Smooth muscle cell of the brain vasculature (primary cell): ENCODE measurements at places on chromosomes 3 and 15.

- no peak for DNase-seq
These were observed 88.0 kb downstream of the HMG20A start for GRCh38 chr15:77508541-77509243.

DNA sequence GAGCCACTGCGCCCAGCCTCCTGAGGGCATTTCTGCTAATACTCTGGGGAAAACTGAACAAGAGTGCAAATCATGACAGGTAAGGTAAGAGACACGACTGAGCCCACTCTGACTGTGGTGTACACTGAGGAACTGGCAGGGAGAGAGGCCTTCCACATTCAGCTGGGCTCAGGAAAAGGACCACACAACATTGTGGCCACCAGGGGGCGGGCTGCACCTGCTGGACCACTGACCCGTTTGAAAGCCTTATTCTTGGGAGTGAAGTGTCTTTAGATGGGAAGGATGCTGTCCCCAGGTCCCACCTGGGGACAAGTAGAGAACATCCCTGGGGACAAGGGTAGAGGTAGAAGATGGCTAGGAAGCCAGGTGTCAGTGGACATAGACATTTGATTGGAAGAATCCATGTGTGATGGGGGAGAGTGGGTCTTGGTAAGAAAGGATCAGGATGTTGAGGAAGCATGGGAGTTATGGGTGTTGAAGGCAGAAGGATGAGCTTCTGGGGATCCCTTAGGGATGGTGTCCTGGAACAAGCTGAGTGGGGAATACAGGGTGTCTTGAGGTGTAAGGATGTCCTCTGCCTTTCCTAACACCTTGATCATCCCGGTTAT is 6.2 kb upstream of the CTDSPL start:
- DNase-seq: peak; percentile 45

GRCh38 chr3:150165396-150166094 is 194.8 kb upstream of the PFN2 start:
- no peak for DNase-seq

- no peak for DNase-seq
These were observed 776.7 kb downstream of the PLOD2 start for GRCh38 chr3:145384307-145384706.

GRCh38 chr15:70633991-70634390 is 129.4 kb downstream of the UACA start:
- DNase-seq: no peak

DNA sequence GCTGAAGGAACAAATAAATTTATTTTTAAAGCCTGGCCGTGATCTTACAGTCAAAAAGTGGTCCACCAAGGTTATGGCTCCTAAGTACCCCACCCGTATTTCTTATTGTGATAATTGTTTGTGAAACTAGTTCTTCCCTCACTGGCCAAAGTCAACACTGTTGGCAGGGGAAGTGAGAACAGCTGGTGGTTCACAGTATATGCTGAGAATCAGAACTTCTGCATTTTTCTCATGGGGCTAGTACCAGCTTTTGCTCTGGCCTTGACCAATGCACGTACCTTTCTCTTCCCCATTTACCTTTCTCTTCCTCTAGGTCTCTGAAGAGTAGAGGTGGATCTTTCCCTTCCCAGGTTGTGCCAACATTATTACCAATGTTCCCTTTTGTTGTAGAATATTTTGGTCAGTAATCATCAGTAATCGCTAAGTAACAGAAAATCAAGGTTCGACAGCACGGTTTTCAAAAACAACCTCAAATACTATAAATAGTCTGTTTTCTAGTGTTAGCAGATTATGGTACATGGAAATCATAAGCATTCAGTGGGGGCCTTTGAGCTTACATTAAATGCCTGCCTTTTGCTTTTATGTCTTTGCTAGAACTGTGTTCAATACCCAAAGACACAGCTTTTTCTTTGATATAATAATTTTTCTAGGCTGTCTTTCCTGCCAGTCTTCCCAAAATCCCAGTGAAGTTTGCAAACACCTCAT is 268.0 kb downstream of the LPP start:
- peak; percentile 47 for DNase-seq

GRCh38 chr3:101142160-101142559 is 148.9 kb upstream of the ABI3BP start:
- DNase-seq: no peak

DNA sequence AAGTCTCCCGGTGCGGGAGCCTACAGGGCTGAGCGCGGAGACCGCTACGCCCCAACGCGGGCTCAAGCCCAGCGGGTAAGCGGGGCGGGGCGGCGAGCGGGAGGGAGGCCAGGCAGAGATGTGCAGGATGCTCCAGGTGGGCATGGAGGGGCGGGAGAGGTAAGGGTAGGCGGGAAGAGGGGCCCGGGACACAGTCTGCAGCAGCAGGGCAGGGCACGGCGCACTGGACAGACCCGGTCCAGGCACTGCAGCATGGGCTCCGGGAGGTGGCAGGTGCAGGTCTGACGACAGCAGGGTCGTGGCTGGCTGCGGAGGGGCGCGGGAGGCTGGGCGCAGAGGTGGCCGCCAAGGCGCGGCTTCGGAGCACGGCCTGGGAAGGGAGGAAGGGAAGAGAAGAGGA is 102.8 kb downstream of the GABRB3 start:
- no peak for DNase-seq

DNA sequence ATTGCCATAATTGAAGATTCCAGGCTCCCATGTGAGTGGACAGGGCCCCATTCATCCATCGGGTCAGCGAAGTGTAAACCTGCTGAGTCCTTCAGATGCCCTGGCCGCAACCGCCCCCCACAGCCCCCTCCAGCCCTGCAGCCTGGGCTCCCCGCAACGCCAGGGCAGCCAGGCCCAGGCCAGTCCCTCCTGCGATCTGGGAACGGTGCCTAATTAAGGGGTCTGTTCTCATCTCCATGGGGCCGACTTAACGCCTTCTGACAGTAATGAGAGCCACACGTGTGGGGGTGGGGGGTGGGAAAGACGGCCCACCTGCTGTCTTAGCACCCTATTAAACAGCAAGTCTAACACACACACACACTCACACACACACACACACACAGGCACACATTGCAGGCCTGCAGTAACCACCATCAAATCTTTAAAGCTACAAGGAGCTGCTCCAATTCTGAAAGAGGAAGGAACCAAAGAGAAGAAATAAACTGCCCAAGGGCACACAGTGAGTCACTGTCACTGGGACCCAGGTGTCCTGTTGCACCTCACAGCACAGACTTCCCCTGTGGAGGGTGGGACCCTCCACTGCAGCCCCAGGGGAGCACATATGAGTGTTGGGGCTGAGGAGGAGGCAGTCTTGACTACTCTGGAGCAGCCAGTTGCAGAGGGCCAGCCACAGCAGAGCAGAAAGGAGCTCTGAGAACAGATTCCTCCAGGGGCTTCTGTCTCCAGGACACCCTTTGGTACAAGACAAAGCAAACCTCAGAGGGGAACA is 31.8 kb upstream of the HES1 start:
- DNase-seq: no peak

GRCh38 chr15:91435113-91435512 is 335.1 kb downstream of the SV2B start:
- DNase-seq: no peak

DNA sequence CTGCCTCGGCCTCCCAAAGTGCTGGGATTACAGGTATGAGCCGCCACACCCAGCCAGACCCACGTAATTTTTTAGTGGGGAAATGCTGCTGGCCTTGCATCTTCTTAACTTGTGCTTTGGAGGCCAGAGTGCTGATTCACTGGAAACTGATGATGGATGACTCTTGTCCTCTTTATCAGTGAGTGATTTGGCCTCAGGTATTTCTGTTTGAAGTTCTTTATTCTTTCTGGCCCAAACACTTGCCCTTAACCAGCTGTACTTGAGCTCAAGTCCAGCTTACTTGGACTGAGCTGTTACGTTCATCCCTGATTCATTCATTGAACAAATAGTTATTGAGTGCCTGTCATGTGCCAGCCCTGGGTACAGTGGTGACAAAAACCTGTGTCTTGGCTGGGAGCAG is 4.2 kb downstream of the PTPN23 start:
- no peak for DNase-seq

GRCh38 chr3:74415731-74416130 is 198.7 kb downstream of the CNTN3 start:
- no peak for DNase-seq

DNA sequence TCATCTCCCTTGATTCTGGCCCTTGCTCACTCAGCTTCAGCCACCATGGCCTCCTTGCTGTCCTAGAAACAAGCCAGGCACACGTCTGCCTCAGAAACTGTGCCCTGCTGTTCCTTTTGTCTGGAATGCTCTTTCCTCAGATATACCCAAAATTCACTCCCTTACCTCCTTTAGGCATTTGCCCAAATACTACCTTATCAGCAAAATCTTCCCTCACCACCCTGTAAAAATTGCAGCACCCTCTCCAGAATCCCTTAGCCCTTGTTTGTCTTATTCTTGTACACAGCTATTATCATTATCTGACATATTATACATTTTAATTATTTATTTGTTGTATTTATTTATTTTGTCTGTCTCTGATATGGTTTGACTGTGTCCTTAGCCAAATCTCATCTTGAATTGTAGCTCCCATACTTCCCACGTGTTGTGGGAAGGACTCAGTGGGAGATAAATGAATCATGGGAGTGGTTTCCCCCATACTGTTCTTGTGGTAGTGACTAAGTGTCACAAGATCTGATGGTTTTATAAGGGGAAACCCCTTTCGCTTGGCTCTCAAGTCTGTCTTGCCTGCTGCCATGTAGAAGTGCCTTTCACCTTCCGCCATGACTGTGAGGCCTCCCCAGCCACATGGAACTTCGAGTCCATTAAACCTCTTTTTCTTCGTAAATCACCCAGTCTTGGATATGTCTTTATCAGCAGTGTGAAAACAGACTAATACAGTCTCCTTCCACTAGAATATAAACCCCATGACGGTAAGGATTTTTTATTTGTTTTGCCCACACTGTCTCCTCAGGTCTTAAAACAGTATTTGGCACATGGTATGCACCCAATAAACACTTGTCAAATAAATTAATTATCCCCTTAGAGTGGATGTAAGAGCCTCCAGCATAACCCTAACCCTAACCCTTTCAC is 60.0 kb upstream of the STT3B start:
- DNase-seq: peak; percentile 69

DNA sequence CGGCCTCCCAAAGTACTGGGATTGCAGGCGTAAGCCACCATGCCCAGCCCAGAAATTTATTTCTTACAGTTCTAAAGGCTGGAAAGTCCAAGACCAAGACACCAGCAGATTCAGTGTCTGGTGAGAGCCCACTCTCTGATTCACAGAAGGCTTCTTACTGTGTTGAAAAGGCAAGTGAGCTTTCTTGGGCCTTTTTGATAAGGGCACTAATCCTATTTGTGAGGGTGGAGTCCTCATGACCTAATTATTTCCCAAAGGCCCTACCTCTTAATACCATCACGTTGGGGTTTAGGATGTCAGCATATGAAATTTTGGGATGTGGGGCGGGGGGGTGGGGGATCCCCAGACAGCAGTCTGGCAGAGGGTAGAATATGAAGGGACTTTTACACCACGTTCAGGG is 47.5 kb upstream of the MEX3B start:
- no peak for DNase-seq

GRCh38 chr3:195171093-195171873 is 99.7 kb downstream of the XXYLT1 start:
- no peak for DNase-seq

DNA sequence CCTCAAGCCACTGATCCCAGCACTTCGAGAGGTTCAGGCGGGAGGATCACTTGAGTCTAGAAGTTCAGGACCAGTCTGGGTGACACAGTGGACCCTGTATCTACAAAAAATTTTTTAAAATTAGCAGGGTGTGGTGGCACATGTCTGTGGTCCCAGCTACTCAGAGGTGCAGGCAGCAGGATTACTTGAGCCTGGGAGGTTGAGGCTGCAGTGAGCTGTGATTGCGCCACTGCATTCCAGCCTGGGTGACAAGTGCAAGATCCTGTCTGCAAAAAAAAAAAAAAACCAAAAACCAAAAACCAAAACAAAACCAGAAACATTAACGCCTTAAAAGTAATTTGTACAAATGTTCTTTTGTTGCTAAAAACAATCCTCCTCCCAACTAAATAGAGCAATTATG is 27.9 kb upstream of the SLC12A8 start:
- DNase-seq: no peak

DNA sequence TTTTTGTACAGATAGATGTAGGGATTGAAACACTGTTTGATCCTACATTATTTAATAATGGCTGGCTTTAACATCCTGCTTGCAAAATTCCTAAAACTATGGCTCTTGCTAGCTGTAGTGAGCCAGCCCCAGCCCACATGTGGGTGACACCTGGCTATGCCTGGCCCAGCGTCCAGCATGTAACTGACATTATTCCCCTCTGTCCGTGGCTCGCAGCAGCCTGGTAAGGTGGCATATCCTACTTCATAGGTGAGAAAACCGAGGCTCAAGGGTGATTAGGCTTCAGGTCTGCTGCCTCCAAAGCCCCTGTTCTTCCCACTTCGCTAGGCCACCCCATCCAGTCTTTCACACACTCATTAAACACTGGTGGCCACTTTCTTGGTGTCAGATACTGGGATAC is 1.6 kb downstream of the CALML4 start:
- no peak for DNase-seq

DNA sequence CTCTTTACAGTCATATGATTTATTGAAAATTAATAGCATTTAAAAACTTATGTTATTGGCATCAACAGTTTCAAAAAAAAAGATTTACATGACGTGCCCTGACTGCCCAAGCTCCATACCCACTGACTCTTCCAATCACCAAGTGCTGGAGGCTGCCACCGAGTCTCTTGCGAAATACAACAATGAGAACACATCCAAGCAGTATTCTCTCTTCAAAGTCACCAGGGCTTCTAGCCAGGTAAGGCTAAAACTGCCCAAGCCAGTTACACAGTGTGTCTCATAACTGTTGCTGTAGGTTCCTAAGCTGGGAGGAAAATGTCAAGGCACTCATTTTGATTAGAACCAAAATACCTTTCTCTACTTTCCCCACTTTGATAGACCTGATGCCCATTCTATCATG is 4.5 kb downstream of the FETUB start:
- no peak for DNase-seq

GRCh38 chr3:124886168-124887056 is 753 bp downstream of the ITGB5 start:
- no peak for DNase-seq
